NCI-H774 (cell line): ENCODE measurements at places on chromosomes 3 and 15.

GRCh38 chr15:83113881-83114674 is 6.6 kb downstream of the TM6SF1 start:
- no peak for DNase-seq

DNA sequence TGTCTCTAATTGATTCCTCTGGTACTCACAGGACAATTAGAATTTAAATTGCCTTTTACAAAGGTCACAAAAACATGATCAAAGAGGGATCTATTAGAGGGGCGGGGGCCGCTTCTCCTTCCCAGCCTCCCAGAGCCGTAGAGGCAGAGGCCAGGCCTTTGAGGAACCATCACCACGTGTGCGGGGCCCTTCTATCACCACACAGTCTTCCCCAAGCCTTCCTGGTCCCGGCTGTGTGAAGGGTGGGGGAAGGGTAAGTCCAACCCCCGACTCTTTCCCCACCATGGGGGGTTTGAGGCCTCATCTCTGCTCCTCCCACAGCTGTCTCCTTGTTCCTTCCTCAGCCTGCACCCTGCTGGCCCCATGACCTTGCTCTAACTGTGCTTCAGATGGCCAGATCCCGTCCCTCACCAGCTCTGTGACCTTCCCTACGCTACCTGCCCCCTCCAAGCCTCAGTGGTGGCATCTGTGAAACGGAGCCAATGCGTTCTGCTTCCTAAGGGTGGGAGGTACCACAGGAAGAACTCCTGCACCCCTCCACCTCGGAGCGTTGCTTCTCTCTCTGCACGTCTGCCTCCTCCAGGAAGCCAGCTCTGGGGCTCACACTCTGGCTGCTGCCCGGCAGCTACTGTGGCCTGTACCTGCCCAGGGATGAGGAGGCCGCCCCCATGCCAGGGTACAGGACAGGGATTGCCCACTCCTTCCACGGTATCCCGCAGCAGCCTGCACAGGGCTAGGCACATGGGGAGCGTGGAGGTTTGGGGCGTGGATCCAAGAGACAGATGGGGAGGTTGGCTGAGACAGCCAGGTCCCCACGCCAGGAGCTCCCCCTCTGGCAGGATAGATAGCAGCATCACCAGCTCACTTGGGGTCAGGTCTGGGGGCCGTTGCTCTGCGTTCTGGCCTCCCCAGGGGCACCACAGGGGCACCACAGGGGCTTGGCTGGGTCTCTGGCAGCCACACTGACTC is 83.8 kb downstream of the LINGO1 start:
- DNase-seq: no peak

DNA sequence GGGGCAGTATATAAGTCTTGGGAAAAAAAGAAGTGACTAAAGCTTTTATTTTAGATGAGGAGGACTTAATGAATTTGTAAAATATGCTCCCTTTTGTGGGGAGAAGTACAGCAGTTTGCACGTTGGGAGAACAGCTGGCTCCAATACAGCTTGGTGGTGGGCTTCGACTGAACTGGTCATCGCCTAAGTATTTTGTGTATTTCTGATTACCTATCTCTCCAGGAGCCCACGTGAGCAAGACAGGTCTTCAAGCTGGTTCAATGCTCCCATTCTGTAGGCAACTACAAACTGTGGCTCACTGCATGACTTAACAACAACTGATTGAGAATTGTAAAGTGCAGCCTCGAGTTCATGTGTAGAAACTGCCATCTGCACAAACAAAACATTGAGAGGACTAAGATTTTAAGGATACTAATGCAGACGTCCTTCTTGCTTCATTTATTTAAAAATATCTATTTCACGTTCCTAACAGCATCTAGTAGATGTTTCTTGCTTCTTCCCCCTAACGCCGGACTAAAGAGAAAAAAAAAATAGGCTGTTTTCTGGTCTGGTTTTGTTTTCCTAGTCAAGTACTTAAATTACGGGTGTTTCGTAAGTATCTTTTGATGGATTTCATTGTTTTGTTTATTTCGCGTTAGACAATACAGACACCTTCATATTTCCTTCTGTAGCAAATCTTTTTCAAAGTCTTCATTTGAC is 1.4 kb upstream of the GREM1 start:
- no peak for DNase-seq

DNA sequence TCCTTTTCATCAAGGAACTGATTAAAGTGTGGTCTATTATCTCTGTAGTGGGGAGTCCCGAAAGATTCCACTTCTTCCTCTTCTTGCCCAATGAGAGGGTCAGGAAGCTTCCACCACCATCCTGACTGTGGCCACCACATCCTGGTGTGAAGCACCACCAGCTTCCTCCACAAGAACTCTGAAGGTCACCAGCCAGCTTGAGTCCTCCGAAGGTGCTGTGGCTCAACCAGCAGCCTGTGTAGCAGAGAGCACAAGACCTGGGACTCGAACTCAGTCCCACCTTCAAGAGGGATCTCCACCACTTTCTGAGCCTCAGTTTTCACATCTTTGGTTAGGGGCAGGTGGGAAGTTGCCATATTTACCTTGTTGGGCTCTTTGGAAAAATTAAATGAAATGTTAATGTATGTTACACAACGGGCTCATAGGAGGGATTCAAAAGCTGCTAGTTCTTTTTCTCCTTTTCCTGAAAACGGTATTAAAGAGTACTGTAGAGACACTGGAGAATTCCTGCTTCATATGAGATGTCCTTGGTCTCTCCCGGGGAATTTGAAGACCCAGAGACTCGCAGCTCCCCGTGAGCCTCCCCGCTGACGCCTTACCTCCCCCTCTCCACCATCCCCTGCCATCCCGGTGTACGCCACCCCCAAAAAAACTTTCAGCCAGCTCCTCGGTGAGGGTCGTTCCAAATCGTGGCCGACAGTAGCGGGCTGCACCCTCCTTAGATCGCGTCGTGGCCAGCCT is 816 bp upstream of the ACAN start:
- DNase-seq: no peak

- no peak for DNase-seq
These were observed 34.9 kb downstream of the PPCDC start for GRCh38 chr15:75058127-75058905.

GRCh38 chr15:71570736-71571135 is 239.6 kb upstream of the NR2E3 start:
- no peak for DNase-seq

DNA sequence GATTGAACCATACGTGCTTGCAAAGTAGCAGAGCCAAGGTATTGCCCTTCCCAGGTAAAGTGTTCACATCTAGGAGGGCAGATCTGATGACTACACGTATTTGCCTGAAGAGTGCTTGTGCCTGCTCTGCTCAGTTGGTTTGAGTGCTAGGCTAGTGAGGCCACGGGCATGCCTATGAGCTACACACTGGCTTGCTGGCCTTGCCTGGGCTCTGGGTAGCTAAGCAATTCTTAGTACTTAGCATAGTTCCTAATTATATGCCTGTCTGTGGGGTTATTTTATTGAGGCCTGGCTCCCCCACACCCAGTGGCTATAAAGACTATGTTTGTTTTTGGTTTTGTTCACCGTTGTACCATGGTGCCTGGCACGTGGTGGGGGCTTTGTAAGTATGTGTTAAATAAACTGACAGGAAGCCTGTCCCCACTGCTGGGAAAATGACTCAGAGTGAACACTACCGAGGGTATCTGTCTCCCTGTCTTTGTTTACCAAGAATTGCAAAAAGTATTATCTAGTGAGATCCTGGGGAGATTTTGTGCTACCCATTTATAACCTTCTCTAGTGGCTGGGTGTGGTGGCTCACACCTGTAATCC is 72.1 kb upstream of the ETV5 start:
- no peak for DNase-seq

DNA sequence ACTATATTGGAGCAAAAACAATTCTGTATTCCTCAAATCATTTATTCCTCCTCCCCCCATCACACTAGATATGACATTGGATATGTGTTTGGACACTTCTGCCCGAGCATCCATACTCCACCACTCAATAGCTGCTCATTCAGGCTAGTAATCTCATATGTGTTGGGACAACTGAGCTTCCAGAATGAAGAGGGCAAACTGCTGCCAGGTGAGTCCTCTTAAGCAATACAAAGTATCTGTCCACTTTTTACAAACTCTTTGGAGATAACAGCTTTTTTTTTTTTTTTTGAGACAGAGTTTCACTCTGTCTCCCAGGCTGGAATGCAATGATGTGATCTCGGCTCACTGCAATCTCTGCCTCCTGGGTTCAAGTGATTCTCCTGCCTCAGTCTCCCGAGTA is 5.4 kb upstream of the TNFSF10 start:
- DNase-seq: no peak

- DNase-seq: no peak
These were observed 20.2 kb downstream of the CCR1 start for GRCh38 chr3:46187876-46188275.

DNA sequence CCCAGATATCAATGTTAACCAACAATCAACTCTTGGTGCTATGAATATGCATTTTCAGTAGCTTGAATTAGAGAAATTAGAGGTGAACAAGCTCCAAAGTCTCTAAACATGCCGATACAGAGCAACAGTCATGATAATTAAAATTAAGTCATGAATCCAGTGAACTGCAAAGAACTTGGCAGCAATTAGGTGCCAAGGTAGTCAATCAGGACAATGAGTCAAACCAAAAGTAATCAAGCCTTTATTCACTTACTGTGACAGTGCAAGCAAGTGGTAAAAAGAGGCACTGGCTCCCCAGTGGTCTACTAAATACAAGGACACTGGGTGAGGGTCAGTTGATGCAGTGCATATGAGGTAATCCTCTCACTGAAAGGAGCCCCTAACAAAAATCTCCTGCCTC is 1.8 kb downstream of the ZNF770 start:
- no peak for DNase-seq

- no peak for DNase-seq
These were observed 389.0 kb upstream of the THBS1 start for GRCh38 chr15:39191871-39192291.

DNA sequence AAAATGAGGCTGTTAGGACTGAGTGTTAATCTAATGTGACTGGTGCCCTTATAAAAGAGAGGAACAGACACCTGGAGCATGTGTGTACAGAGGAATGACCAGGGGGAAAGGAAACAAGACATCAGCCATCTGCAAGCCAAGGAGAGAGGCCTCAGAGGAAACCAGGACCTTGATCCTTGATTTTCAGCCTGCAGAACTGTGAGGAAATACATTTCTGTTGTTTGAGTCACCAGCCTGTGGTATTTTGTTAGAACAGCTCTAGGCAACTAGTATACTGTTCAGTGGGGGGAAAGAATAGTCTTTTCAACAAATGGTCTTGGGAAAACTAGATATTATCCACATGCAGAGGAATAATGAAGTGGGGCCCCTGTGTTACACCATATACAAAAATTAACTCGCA is 80.6 kb downstream of the CCR1 start:
- DNase-seq: no peak

GRCh38 chr3:42177801-42178150 is 86.6 kb downstream of the TRAK1 start:
- DNase-seq: no peak

GRCh38 chr15:31358957-31359701 is 32.5 kb downstream of the KLF13 start:
- DNase-seq: no peak

DNA sequence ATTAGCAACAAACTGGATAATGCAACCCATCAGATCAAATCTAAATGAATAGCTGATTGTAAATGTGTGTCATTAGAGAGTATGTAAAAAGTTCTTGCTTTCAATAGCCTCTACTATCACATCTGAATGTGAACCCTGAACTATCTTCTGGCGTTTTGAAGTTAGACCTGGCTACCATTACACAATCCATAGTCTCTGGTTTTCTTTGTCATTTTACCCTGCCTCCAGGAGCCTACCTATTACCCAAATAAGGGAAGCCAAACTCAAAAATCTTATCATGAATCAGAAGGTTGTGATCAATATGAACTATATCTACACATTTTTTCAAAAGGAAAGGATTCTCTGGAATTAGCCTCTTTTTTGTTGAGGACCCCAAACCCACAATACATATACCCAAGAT is 31.8 kb downstream of the PCYT1A start:
- DNase-seq: no peak

GRCh38 chr3:54180921-54181320 is 58.6 kb downstream of the CACNA2D3 start:
- DNase-seq: no peak

- DNase-seq: no peak
These were observed 11.8 kb upstream of the PIAS1 start for GRCh38 chr15:68042156-68042854.

- no peak for DNase-seq
These were observed 77.6 kb downstream of the BFSP2 start for GRCh38 chr3:133477487-133477886.

- no peak for DNase-seq
These were observed 118.1 kb downstream of the ASB7 start for GRCh38 chr15:100720406-100720967.

GRCh38 chr15:27086149-27086548 is 115.2 kb downstream of the GABRG3 start:
- DNase-seq: no peak

GRCh38 chr3:68999605-69000004 is 13.9 kb downstream of the EOGT start:
- no peak for DNase-seq

GRCh38 chr3:50428007-50428633 is 68.8 kb upstream of the TMEM115 start:
- DNase-seq: no peak

GRCh38 chr3:141012571-141012970 is 38.6 kb upstream of the SPSB4 start:
- no peak for DNase-seq
